ENCODE measurements at places on chromosomes 2 and 18.
A peak's percentile ranks its signal among the peaks of the same experiment; 100 is the strongest.

DNA sequence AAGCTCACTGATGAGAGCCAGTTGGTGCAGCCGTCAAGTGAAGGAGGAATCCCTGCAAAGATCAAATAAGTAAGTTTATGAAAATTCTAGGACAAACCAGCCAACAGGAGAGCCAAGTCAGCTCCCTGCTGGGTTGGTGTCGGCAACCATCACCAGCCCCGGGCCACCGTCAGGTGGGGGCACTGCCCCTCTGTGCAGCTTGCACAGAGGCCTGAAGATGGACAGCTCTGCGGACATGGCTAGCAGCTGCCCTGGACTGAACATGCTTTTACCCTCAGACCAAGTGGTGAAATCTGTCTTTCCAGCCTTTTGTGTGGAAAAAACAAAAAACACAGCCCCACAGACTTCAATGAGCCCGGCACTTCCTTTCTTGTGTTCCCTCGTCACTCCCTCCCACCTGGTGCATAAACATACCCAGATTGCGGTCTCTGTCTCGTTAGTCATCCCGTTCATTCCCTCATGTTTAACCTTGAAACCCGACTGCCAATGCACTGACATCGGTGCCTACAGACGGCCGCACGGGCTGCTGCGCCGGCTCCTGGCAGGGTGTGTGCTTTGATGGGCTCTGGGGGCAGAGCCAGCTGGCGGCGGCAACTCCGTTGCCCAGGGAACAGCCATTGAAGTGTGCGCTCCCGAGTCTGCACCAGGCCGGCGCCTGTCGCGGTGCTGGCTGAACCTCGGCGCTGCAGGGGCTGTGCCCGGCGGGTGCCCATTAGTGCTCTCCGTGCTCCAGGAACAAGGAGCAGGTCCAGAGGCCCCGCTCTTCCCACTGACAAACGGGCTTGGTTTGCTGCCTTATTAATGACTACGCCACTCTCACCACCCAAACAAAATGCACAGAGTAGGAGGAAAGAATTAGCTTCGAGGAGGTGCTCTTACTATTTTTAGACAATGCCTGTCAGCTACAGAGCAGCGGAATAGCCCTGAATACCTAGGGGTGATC lies 95.3 kb downstream of the EIPR1 start:
- DNase-seq: no peak

GRCh38 chr2:176503776-176504175 lies 234.5 kb downstream of the MTX2 start:
- no peak for DNase-seq

- no peak for DNase-seq
Observed at GRCh38 chr2:217038001-217038400, 178.1 kb upstream of the TNP1 start.

DNA sequence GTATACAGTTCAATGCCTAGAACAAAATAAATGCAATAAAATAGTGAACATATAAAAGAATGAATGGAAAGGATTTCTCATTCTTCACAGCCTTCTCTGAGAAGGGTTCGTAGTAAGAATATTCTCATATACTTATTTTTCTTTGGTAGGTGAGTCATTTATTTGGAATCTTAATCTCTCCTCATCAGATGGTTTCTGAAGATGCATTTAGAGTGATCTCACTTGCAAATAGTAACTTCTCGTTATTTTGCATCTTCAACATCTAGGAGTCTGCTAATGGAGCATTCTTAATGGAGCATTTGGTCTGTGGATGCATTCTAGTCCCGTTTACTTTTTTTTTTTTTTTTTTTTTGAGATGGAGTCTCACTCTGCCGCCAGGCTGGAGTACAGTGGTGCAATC lies 3.9 kb downstream of the UBXN4 start:
- DNase-seq: no peak

GRCh38 chr18:54950221-54950620 lies 9.0 kb downstream of the CCDC68 start:
- no peak for DNase-seq

- no peak for DNase-seq
Observed at GRCh38 chr2:102147935-102148334, 5.4 kb downstream of the IL1R1 start.

- no peak for DNase-seq
Observed at GRCh38 chr2:133421516-133422324, 146.5 kb downstream of the NCKAP5 start.

DNA sequence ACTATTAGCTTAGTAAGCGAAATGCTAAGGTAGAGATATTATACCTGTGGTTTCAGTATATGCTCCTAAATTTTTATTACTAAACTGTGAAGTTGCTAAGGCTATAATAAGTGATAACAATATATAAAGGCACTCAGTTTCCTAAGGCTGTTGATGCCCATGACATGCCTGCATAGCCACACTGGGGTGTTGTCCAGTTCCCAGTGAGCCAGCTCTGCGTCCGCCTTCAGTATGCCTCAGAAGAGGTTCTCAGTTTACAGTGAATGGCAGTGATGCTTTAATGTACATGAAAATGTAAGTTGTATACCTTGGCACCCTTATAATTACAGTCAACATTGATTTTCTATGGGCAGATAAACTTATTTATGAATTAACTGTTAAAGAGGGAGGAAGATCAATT lies 7.2 kb downstream of the FHOD3 start:
- no peak for DNase-seq

- DNase-seq: no peak
Observed at GRCh38 chr2:65737452-65738011, 305.1 kb upstream of the SPRED2 start.

GRCh38 chr2:88091943-88092342 lies 24.3 kb downstream of the SMYD1 start:
- no peak for DNase-seq

DNA sequence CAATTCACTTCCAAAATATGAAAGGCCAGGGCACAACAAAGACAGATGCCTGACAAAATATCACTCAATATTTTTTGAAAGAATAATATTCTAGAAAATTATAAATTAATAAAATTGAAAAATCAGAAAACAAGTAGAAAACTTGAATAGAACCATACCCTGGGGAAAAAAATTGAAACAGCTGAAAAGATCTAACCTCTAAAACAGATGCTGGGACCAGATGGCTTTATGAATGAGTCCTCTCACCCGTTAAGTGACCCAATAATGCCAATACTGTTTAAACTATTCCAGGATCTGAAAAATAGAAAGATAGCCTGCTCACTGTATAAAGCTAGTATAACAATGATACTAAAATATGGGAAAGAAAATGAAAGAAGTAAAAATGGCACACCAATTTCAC lies 322.3 kb upstream of the VWC2L start:
- DNase-seq: no peak

GRCh38 chr2:66729416-66730330 lies 294.7 kb downstream of the MEIS1 start:
- DNase-seq: no peak

DNA sequence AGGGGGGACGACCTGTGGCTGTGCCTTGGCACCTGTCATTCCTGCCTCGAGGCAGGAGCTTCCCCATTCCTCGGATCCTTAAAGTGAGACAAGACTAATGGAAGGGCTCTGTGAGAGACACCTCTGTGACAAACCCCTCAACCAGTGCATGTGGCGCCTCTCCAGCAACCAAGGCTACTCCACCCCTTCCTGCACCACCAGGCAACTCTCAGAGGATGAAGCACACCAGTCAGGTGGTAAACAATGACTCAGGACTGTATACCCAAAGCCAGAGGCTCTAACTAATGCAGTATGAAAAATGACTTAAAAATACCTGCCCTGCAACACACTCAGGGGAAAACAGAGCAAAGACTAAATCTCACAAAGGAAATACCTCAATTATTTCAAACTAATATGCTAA lies 136.9 kb downstream of the UXS1 start:
- peak; percentile 21 for DNase-seq

DNA sequence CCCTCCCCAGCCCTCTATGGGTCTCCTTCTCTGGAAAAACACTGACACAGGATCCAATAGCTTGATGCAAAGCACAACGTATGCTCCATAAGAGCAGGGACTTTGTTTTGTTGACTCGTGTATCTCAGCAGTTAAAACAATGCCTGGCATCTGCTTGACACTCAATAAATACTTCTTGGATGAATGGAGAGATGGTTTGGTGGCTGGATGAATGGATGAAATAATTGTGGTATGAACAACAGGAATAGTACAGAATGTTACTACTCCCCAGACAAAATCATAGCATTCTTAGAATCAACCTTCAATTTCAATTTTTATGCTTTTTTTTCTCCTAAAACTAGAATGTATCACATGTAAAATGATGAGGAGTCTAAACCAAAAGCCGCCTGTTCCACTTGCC lies 57.4 kb downstream of the KCNE4 start:
- no peak for DNase-seq

- DNase-seq: no peak
Observed at GRCh38 chr18:3209859-3210569, 9.8 kb downstream of the MYOM1 start.

DNA sequence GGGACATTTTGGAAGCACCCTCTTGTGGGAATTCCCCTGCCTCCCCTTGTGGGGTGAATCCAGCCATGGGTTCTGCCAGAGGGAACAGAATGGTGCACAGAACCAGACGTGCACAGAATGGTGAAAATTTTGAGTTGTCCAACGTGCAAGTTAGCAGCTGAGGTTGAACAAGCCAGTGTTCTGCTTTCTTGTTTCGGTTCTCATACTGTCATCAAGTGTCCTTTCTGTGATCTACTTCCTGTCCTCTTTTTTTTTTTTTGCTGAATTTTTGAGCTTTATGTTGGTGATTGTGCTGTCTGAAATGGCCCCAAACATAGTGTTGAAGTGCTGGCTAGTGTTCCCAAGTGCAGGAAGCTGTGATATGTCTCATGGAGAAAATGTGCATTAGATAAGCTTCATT lies 21.5 kb upstream of the REEP1 start:
- DNase-seq: no peak

- DNase-seq: no peak
Observed at GRCh38 chr2:112491946-112492345, 10.0 kb downstream of the TTL start.

- no peak for DNase-seq
Observed at GRCh38 chr18:32425466-32425865, 45.2 kb downstream of the GAREM1 start.

DNA sequence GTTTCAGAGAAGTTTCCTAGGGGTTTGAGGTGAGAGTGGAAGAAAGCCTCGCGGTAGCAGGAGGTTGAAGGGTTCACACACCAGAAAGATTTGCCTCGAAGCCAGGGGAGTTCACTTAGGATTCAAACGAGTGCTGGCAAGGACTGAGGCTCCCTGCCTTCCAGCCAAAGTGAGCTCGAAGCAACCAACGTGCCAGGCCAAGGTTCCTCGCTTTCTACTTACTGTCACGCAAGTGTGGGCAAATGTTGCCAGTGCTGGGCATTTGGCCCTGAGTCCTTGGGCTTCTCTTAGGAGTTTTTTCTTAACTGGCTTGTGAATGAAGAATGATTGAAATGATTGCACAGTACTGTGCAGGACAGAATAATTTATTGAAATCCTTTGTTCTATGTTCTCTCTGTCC lies 53.6 kb downstream of the TMEM178A start:
- DNase-seq: no peak

- no peak for DNase-seq
Observed at GRCh38 chr2:38260469-38260868, 116.6 kb downstream of the ATL2 start.

- DNase-seq: no peak
Observed at GRCh38 chr2:16767789-16768476, 102.3 kb upstream of the CYRIA start.

- no peak for DNase-seq
Observed at GRCh38 chr2:160411167-160411566, 82.4 kb downstream of the RBMS1 start.

GRCh38 chr2:32947484-32948143 lies 861 bp downstream of the LTBP1 start:
- no peak for DNase-seq

DNA sequence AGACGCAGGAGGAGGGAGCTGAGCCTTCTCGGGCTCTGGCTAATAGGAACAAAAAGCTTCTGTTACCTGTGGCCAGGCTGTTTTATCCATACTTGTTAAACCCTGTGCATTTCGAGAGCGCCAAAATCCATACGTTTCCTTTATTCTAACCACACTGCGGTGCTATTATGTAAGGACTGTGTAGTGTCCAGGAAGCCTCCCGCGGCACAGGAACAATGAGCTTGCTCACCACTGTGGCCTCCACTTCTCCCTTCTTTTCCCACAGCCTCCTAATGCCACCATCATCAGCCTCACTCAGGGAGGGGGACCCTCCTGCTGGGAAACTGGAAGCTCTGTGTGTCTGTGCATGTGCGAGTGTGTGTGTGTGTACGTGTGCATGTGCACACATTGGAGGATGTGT lies 268.5 kb downstream of the HAUS1 start:
- no peak for DNase-seq

- no peak for DNase-seq
Observed at GRCh38 chr18:44258086-44258485, 422.6 kb upstream of the SETBP1 start.

GRCh38 chr18:26908906-26909305 lies 43.4 kb upstream of the AQP4 start:
- DNase-seq: no peak

DNA sequence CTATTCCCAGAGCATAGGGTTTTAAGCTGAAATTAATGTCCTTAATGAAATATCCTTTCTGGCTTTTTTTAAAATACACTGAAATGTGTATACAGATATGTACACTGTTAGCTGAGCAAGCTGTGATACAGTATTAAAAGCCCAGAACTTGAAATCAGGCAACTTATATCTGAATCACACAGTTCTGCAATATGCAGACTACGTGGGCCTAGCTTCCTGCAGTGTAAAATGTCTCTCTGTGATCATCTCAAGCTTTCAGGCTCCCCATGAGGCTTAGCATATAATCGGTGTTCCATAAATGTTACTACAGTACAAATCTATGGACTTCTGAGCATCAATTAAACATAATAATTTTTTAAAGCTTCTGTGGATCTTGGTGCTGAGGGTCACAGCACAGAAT lies 8.2 kb downstream of the FBXO15 start:
- no peak for DNase-seq

DNA sequence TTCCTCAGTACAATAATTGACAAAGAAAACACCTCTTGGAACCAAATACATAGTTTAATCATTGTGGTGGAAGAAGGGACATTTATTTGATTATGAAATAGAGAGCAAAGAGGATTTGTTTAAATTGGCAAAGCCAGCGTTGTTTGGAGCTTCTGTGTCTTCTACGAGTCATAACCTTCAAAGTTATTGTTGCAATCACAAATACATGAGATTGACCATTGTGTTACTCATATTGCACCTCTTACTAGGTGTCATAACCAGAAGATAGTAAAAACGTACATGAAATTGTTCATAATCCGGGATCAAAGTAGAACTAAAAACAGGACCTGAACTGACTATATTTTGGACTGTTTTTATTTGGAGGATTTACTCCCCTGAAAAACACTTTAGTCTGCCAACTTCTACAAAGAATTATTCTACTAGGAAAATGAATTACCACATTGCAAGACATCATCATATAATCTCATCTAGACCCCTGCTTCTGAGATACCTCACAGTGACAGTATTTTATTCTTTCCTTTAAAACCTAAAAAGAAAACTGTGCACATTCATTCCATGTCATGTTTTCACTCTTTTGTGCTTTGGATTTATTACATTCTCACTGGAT lies 151.7 kb upstream of the KLF7 start:
- no peak for DNase-seq
